ENCODE measurements at places on chromosomes 16 and 17.

DNA sequence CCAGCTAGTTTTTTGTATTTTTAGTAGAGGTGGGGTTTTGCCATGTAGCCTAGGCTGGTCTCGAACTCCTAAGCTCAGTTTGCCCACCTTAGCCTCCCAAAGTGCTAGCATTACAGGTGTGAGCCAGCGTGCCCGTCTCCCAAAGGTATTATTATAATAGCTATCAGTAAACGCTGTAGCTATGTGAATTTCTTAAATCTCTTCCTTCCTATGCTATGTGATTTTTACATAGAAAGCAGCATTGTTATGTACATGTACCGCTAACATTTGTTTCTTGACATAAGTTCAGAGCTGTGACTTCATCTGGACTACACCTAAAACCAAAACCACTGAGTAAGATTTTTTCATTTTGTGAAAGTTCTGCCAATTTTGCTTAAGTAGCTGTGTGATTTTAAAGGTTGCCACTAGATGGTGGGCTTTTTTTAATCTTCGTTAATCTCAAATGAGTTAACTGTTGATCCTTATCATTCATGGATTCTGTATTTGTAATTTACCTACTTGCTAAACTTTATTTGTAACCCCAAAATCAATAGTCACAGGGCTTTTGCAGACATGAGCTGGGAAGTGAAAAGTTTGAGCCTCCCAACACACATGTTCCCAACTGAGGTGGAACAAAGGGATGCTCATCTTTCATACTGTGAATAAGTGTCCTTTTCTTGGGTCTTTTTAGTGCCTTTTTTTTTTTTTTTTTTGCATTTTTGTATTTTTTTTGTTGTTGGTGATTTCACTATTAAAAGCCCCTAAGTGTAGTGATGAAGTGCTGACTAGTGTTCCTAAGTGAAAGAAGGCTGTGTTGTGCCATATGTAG lies 21.9 kb downstream of the PRKAR1A start:
- no peak overlapping the region for H3K4me3 ChIP-seq
- H3K4me1 ChIP-seq: peaks cover 71% of the 10 kb centered on the region
- peak overlapping the region; percentile 10 for H3K27ac ChIP-seq
- no peaks in the 10 kb centered on the region for H3K27me3 ChIP-seq
- DNase-seq: no peak

GRCh38 chr17:38693700-38694329 lies 11.3 kb upstream of the MLLT6 start:
- H3K4me1 ChIP-seq: peaks cover 19% of the 10 kb centered on the region
- H3K27me3 ChIP-seq: no peaks in the 10 kb centered on the region
- H3K4me3 ChIP-seq: no peak overlapping the region

GRCh38 chr16:67269766-67270165 lies 9.6 kb upstream of the PLEKHG4 start:
- no peak overlapping the region for H3K27ac ChIP-seq
- H3K4me3 ChIP-seq: no peak overlapping the region
- H3K4me1 ChIP-seq: no peaks in the 10 kb centered on the region
- peaks cover 5% of the 10 kb centered on the region for H3K27me3 ChIP-seq
- no peak for DNase-seq
- no peaks in the 10 kb centered on the region for H3K36me3 ChIP-seq

DNA sequence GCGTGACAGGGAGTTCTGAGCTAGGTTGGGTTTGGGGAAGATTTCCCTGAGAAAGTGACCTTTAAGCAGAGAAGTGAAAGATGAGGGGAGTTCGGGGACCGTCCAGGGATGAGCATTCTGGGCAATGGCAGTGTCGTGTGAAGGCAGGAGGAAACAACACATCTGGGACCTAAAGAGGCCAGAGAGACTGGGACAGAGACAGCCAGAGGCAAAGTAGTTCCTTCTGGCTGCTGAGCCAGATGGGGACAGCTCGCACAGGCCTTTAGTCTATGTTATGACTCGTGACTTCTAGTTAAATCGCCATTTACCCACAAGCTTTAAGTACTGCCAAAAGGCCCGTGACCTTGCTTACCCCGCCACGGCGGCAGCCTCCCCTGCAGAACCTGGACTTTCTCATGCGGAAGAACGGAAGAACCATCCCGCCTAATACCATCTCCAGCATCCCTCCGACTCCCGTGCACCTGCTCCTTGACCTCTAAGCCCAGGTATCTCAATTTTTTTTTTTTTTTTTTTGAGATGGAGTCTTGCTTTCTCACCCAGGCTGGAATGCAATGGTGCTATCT lies 8.5 kb upstream of the MED11 start:
- no peaks in the 10 kb centered on the region for H3K27me3 ChIP-seq
- peaks cover 11% of the 10 kb centered on the region for H3K36me3 ChIP-seq
- H3K4me3 ChIP-seq: no peak overlapping the region
- DNase-seq: no peak
